ENCODE measurements at places on chromosomes 3 and 15.

DNA sequence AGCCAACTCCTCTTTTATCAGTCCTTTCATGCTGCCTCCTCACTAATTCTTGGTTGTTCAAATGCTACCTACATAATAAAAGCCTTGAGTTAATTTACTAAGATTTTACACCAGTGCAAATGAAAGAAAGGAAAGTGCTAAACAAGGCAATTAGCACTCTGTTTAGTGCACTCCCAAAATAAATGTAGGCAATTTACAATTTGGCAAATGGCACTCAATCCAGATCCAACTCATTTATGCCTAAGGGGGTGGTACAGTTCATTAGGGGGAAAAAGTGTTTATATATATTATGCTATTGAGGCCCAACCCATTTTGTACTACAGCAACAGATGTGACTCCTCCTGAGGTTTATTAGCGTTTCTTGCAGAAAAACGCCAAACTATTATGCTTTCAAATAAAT is 370.1 kb downstream of the NR2F2 start:
- no peak for DNase-seq

DNA sequence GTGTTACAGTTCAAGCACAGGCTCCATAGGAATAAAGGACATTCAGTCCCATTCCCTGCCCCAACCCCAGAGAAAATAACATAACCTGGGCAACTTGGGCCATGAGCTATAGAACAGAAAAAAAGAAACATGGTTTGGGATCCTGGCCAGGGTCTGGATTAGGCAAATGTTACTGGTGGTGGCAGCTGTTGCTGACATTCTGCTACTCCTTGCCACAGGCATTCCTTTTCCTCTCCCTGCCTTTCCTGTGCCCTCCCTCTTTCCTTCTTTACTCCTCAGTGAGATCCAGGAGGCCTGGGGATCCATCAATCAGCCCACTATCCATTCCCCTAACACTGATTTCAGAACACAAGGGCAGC is 129.1 kb downstream of the NTRK3 start:
- no peak for DNase-seq

DNA sequence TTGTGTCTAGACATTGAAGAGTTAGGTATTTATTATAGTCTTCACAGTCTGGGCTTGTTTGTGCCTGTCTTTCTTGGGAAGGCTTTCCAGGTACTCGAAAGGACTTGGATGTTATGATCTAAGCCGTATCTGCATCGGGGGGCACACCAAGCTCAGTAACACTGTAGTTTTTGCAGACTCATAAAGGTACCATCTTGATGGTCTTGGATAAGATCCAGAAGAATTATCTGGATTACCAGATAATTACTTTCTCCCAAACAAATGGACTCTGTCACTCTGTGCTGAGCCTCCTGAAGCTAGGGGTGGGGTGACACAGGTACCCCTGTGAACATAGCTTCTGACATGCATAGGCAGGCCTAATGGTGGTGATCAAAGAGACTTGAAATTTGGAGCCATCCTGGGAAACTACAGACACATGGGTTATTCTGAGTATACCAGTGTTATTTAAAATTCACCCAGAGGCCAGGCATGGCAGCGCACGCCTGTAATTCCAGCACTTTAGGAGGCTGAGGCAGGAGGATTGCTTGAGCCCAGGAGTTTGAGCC is 238.6 kb upstream of the TPM1 start:
- DNase-seq, result no peak

DNA sequence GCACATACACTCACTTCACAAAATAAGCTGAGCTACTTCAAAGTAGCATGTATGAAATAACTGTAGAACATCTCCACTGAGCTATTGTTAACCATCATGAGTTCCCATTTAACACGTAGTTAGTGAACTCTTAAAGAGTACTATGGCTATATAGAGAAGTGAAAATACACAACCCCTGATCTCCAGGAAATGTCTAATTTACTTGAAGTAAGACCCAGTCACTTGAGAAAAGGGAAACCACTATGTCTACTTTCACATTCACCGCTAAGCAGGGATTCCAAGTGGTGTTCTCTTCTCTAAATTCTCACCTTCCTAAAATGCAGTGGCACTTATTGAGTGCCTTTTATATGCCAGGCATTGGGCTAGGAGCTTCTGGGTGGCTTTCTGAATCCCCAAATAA is 35.0 kb upstream of the COLQ start:
- no peak for DNase-seq

- DNase-seq, result no peak
These were observed 52.8 kb downstream of the CDIN1 start for GRCh38 chr15:36632226-36632625.

DNA sequence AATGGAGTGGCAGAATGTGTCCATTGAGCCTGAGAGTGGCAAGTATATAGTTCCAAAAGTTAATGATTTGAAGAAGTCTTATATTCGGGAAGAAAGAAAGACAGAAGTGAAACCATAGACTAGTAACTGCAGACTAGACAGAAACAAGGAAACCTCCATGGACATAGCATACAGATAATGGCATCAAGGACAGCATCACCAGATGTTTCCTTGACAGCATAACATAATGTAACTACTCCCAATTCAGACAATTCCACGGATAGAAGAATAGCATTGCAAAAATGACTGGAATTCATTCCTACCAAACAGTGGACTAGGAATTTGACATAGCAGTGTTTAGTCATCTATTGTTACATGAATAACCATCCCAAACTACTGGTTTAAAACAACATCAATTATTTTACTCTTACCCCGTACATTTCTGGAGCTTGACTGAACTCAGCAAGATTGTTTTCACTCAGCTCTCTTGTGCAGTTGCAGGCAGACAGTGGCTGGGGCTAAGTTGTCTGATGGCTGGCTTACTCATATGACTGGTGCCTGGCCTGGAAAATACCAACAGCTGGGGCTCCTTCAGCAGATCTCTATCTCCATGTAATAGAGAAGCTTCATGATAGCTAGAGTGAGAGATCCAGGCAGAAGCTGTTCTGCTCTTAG is 109.7 kb upstream of the GADL1 start:
- DNase-seq, result no peak

DNA sequence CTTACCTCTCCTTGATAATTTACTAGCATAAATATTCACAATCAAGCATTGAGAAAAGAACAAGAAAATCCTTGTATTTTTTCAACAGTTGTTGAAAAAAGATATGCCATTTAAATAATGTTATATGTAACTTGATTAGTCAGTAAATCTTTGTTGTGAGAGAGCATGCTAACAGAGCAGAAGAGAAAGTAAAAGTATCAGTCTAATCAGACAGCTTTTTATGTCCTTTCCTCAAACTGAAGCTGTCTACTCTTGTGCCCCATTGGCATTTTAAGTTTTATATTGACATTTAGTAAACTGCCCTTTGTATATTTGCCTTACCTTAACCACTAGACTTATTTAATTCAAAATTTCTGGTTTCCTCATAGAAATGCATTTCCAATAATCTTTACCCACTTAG is 668.7 kb downstream of the OTOL1 start:
- DNase-seq, result no peak

GRCh38 chr3:15434756-15435155 is 7.4 kb downstream of the EAF1 start:
- DNase-seq, result no peak

DNA sequence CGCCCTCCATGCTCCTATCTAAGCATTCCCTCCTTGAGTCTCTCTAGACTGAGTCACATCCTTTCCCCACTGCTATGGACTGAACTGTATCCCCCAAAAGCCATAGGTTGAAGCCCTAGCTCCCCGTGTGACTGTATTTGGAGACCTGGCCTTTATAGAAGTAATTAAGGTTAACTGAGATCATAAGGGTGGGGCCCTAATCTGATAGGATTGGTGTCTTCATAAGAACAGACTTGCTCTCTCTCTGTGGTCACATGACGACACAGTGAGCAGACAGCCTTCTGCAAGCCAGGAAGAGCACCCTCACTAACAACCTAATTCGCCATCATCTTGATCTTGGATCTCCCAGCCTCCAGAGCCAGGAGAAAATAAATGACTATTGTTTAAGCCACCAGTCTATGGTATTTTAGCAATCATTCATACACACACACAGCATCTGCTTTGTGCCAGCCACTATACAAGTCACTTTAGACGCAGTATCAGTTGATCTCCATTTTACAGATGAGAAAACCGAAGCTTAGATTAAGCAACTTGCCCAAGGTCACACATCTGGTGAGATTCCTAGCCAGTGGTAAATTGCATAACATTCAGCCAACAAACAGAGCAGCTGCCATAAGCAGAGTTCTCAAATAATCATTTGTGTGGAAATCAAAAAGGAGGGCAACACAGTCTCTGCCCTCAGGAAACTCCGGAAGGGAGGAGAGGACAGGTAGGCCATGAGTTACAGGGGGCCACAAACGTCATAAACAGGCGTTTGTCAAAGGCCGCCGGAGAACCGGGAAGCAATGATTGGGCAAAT is 66.3 kb upstream of the HES1 start:
- DNase-seq, result no peak

- DNase-seq, result no peak
These were observed 154.3 kb upstream of the PLAAT1 start for GRCh38 chr3:193086681-193087080.

- no peak for DNase-seq
These were observed 22.9 kb downstream of the BBX start for GRCh38 chr3:107545680-107546120.

DNA sequence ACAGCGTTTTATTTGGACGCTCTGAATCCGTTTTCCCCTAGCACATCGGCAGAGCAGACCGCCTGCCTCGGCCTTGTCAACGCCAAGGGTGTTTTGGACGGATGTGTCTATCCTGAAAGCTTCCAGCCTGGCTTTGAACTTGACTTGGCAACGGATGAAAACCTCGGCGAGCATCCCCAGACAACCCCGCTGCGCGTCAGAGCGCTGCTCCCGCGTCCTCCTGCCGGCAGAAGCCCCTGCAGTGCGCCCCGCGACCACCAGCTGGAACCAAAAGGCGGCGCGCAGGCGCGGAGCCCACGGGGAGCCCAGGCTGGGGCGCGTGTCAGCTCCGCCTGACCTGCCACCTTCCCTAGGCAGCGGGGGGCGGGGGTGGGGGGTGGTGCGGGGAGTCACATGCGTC is 26.2 kb upstream of the ARL8B start:
- no peak for DNase-seq

GRCh38 chr3:190094160-190094718 is 26.5 kb downstream of the P3H2 start:
- DNase-seq, result no peak

DNA sequence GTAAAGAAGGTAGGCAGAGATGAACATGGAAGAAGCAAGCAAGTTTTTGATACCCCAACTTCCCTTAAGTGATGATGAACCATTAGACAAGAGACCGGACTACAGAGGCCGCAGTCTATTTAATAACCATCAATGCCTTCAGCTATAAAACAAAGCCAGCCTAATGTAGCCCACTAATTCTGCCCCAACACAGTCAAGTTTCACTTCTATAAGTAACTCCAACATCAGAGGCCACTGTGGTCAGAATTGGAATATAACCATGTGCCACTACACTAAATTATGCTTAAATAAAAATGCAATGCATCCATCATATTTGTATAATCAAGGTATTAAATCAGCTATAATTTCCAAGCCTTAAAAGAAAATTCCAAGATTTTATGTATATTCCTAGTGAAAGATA is 234.7 kb downstream of the FOXP1 start:
- DNase-seq, result no peak

DNA sequence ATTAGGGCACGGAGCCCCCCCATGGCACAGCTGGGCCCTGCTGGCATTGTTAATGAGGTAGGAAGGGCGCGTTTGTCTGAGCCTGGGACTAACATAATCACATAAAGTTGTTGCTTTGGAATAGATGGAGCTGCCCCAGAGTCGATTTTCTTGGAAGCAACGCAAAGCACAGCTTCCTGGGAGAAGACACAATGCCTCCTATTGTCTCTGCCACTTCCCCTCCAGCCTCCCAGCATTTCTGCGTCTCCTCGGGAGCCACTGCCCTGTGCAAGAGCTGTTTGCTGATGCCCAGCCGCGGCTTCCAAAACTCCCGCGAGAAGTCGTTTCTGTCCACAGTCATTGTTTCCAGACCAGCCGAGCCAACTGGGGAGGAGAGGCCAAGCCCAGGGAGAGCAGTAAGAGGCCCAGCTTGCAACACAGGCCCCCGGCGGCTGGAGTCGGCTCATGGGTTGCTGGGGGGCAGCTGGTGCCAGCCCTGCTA is 18.1 kb upstream of the ALDH1A3 start:
- no peak for DNase-seq

DNA sequence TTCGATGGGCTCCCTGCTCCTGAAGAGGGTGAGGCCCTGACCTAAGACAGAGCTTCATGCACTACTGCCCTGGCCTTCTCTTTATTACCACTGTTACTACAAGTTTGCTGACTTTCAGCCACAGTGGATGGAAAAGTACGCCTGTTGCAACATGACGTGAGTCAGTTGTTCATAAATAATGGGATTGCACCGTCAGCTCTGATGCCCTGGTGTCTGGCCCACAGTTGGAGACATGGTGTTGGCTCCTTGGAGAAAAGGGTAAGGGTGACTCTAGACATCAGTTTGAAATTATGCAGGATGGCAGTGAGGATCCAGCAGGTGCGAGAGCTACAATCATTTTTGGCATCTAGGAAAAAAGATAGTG is 5.5 kb downstream of the PAQR5 start:
- DNase-seq, result no peak

- no peak for DNase-seq
These were observed 23.1 kb downstream of the P3H2 start for GRCh38 chr3:190097617-190098016.

- DNase-seq, result no peak
These were observed 10.4 kb downstream of the RSL24D1 start for GRCh38 chr15:55186331-55186730.

DNA sequence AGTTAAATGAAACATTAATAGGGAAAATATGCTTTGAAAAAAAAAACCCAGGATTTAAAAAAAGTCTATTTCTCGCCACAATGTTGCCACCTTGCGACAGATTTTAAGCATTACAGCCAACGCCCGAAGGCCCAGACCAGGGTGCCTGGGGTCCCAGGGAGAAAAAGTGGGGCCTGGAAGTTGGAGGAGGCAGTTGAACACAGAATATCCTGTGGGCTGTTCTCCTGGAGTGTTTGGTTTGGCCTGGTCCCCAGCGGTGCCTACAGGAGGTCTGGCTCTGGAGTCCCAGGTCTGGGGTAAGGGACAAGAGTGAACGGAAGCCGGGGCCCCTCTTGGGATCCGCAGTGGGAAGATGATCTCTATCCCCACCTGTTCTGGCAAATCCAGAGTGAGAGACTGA is 3.4 kb downstream of the RNU6-1 start:
- no peak for DNase-seq

- no peak for DNase-seq
These were observed 18.7 kb upstream of the KPNA1 start for GRCh38 chr3:122533480-122533879.

- no peak for DNase-seq
These were observed 224.0 kb upstream of the ARHGEF26 start for GRCh38 chr3:153897025-153897723.

DNA sequence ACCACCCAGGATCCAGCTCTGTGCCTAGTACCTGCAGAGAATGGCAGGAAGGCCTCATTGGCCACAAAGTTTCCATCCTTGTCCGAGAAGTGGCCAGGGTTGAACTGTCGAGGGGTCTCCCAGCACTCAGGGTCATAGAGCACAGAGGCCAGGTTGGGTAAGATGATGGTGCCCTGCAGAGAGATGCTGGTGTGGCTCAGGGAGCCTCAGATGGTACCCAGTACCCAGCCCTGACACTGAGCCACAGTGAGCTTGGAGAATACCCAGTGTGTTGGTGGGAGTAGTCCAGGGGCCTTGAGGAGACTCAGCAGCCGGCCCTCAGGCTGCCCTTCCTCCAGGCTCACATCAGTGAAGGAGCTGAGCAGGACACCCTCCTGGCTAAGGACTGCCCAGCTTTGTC is 11.5 kb upstream of the PARL start:
- no peak for DNase-seq

- DNase-seq, result no peak
These were observed 25.1 kb downstream of the SOX14 start for GRCh38 chr3:137789236-137789635.

- no peak for DNase-seq
These were observed 45.6 kb downstream of the DCBLD2 start for GRCh38 chr3:98855806-98856400.

Measured in NCI-H1092 (cell line).